Adrenal gland (tissue), 19 donors: ENCODE measurements at places on chromosomes 13 and 19. TPM values are rescaled to one million over a fixed set of nuclear protein-coding genes. Genes with fewer than 3 reads are reported as not detected.

The IZUMO1 gene
- total RNA-seq: not detected

The COX7A1 gene
- 163 TPM for total RNA-seq

DNA sequence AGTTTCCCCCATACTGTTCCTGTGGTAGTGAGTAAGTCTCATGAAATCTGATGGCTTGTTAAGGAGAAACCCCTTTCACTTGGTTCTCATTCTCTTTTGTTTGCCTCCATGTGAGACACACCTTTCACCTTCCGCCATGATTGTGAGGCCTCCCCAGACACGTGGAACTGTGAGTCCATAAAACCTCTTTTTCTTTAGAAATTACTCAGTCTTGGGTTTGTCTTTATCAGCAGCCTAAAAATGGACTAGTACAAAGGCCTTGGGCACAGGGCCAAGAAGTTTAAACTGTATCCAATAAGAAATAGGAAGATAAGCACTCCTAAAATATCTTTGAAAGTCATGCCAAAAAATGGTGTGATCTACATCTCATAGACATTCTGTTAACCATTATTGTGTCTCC lies 176.9 kb downstream of the TBC1D4 start:
- peaks cover 4% of the 10 kb centered on the region for H3K36me3 ChIP-seq
- no peak overlapping the region for H3K4me3 ChIP-seq
- H3K27ac ChIP-seq: peak overlapping the region; percentile 59
- no peaks in the 10 kb centered on the region for H3K27me3 ChIP-seq

GRCh38 chr19:32581705-32582179 lies 752 bp downstream of the PDCD5 start:
- no peaks in the 10 kb centered on the region for H3K36me3 ChIP-seq
- H3K4me1 ChIP-seq: no peaks in the 10 kb centered on the region
- H3K4me3 ChIP-seq: peak overlapping the region; percentile 93
- no peaks in the 10 kb centered on the region for H3K27me3 ChIP-seq

- DNase-seq: no peak
- H3K4me3 ChIP-seq: no peak overlapping the region
- H3K36me3 ChIP-seq: no peaks in the 10 kb centered on the region
- no peak overlapping the region for H3K27ac ChIP-seq
These were observed 31.4 kb downstream of the TUBA3C start for GRCh38 chr13:19150226-19150625.

GRCh38 chr19:55275851-55276719 lies 3.8 kb downstream of the HSPBP1 start:
- peaks cover 27% of the 10 kb centered on the region for H3K36me3 ChIP-seq
- H3K4me1 ChIP-seq: peaks cover 6% of the 10 kb centered on the region
- H3K27me3 ChIP-seq: no peaks in the 10 kb centered on the region
- no peak overlapping the region for H3K27ac ChIP-seq
- no peak overlapping the region for H3K4me3 ChIP-seq

- peaks cover 7% of the 10 kb centered on the region for H3K4me1 ChIP-seq
- no peaks in the 10 kb centered on the region for H3K27me3 ChIP-seq
- no peak overlapping the region for H3K27ac ChIP-seq
These were observed 4.7 kb downstream of the B3GNT8 start for GRCh38 chr19:41422456-41422855.

The SPRYD7 gene
- 8.0 TPM for total RNA-seq

DNA sequence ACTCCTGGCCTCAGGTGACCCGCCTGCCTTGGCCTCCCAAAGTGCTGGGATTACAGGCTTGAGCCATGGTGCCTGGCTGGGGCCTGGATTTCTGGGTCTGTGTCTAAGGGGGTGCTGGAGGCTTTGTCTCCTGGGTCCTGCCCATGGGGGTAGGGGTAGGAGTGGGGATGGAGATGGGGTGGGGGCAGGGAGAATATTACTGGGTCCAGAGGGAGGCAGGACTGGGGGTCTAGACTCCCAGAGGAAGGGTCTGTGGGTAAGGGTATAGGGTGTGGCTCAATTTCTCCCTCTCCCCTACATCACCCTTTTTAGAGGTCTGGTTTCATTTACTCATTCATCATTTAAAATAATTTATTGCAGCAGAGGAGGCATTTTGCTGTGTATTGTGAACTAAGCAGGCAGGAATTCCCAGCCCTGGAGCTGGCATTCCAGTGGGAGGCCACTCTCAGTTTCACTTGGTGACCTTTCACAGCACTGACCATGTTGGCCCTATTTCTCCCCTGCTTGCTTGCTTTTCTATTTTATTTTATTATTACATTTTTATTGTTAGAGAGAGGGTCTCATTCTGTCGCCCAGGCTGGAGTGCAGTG lies 810 bp upstream of the NFKBID start:
- DNase-seq: no peak
- peaks cover 14% of the 10 kb centered on the region for H3K36me3 ChIP-seq
- peaks cover 16% of the 10 kb centered on the region for H3K4me1 ChIP-seq
- peak overlapping the region; percentile 87 for H3K27ac ChIP-seq
- peak overlapping the region; percentile 17 for H3K4me3 ChIP-seq

The TUBB4A gene
- total RNA-seq: 79.3 TPM

DNA sequence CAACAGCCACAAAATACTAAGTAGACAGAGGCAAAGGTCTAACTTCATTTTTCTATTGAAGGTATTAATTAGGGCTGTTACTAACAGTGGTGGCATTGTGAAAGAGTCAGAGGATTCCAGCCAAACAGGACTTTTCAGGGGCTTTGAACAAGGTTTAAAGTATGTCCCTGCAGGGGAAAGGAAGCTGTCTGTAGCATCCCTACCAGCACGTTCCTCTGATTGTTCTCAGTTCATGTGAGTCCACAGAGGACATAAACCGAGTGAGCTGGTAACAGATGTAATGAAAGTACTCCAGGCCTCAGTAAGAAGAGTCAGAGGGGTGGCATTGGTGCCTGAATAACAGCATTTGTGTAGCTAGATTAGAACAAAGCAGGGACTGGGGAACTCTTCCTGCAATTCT lies 15.3 kb upstream of the SPATA13 start:
- no peaks in the 10 kb centered on the region for H3K36me3 ChIP-seq
- no peaks in the 10 kb centered on the region for H3K27me3 ChIP-seq
- no peaks in the 10 kb centered on the region for H3K4me1 ChIP-seq
- no peak for DNase-seq
- H3K27ac ChIP-seq: no peak overlapping the region

- H3K27me3 ChIP-seq: no peaks in the 10 kb centered on the region
- H3K4me1 ChIP-seq: no peaks in the 10 kb centered on the region
- H3K27ac ChIP-seq: no peak overlapping the region
- no peak for DNase-seq
- H3K36me3 ChIP-seq: no peaks in the 10 kb centered on the region
- H3K4me3 ChIP-seq: no peak overlapping the region
These were observed 66.5 kb downstream of the RXFP2 start for GRCh38 chr13:31805841-31806240.

GRCh38 chr13:101880581-101880980 lies 428.1 kb downstream of the ITGBL1 start:
- H3K27me3 ChIP-seq: no peaks in the 10 kb centered on the region
- no peak overlapping the region for H3K27ac ChIP-seq
- no peaks in the 10 kb centered on the region for H3K4me1 ChIP-seq
- no peak for DNase-seq
- H3K4me3 ChIP-seq: no peak overlapping the region

The SLAIN1 gene
- 10.7 TPM for total RNA-seq

DNA sequence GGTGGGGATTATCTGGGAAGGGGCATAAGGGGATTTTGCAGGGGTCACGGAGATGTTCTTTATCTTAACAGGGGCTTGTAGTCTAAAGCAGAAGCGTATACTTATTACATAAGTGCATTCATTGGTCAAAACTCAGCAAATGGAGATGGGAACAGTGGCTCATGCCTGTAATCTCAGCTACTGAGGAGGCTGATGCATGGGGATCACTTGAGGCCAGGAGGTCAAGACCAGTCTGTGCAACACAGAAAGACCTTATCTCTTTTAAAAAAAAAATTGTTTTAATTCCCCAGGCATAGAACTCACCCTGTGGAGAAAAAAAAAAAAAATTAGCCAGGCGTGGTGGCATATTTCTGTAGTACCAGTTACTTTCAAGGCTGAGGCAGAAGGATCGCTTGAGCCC lies 18.9 kb downstream of the FAM187B start:
- H3K27ac ChIP-seq: peak overlapping the region; percentile 62
- DNase-seq: no peak
- H3K4me3 ChIP-seq: no peak overlapping the region
- H3K4me1 ChIP-seq: peaks cover 47% of the 10 kb centered on the region

- H3K36me3 ChIP-seq: peaks cover 55% of the 10 kb centered on the region
- H3K27me3 ChIP-seq: no peaks in the 10 kb centered on the region
- peaks cover 33% of the 10 kb centered on the region for H3K4me1 ChIP-seq
- peak overlapping the region; percentile 94 for H3K27ac ChIP-seq
These were observed 13.4 kb downstream of the UBXN6 start for GRCh38 chr19:4443966-4444764.

DNA sequence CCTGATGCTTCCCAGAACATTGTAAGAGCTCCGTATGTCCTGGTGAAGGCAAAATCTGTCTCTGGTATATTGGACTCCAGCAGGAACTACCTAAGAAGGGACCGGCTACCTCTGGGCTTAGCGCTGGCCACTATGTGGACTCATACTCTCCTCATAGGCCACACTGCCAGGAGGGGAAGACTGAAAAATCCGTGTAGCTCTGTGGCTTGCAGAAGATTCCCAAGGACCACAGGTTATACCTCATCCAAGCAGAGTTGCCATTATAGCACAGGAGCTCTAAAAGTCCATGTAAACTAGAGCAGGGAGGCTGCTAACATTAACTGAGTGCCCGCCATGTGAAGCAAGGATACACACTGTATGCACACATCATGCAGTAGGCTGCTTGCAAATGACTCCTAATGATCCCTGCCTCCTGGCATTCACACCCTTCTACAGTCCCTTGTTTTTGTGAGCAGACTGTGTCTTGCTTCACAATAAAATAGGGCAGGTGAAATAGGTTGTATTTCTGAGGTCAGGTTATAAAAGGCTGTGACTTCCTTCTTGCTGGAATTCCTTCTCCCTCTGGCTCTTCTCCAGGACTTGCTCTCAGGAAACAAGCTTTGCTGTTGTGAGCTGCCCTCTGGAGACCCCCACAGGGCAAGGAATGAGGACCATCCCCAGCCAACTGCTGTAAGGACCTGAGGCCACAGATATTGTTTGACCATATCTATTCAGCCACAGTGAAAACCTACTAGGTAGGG lies 192.6 kb upstream of the UBL3 start:
- H3K4me3 ChIP-seq: no peak overlapping the region
- H3K36me3 ChIP-seq: no peaks in the 10 kb centered on the region
- H3K27ac ChIP-seq: no peak overlapping the region
- H3K4me1 ChIP-seq: no peaks in the 10 kb centered on the region

DNA sequence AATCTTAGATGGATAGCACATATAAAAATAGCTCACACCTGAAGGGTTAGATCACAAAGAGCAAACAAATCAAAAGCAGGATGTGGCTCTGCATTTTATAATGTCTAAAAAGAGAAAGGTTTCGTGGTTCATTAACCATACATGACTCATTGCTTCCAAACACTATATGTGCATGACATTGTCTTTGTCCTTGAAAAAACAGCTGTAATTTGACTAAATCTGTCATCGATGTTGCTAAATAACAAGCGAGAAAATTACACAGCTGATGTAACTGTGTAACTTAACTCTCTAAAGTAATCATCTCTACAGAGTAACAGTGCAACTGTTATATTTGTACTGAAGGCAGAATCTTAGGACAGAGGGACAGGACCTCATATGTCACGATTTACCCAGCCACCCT lies 383.1 kb upstream of the GPC6 start:
- no peaks in the 10 kb centered on the region for H3K36me3 ChIP-seq
- H3K4me1 ChIP-seq: no peaks in the 10 kb centered on the region
- no peaks in the 10 kb centered on the region for H3K27me3 ChIP-seq
- no peak for DNase-seq

The GNG8 gene
- not detected for total RNA-seq

DNA sequence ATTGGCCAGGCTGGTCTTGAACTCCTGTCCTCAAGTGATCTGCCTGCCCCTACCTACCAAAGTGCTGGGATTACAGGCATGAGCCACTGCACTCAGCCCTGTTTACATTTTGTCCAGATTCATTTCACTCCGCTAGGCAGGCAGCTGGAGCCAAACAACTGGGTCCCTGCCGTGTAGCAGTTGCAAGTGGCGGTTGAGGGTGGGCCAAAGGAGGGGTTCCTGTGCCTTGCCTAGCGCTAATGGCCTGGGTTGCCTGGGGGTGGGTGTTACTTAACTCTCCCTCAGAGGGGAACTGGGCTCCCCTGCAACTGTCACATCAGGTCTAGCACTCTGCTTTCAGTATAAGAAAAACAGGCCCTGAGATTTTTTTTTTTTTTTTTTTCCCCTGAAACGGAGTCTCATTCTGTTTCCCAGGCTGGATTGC lies 7.4 kb downstream of the ACP5 start:
- no peaks in the 10 kb centered on the region for H3K27me3 ChIP-seq
- no peaks in the 10 kb centered on the region for H3K36me3 ChIP-seq
- DNase-seq: no peak
- H3K4me1 ChIP-seq: no peaks in the 10 kb centered on the region
- H3K27ac ChIP-seq: no peak overlapping the region

GRCh38 chr13:31919971-31920726 lies 111.4 kb upstream of the FRY start:
- H3K27ac ChIP-seq: no peak overlapping the region
- H3K27me3 ChIP-seq: no peaks in the 10 kb centered on the region
- no peaks in the 10 kb centered on the region for H3K36me3 ChIP-seq
- no peak for DNase-seq

GRCh38 chr19:17834350-17835181 lies 13.2 kb downstream of the JAK3 start:
- no peaks in the 10 kb centered on the region for H3K27me3 ChIP-seq
- no peaks in the 10 kb centered on the region for H3K36me3 ChIP-seq
- DNase-seq: no peak
